Left forelimb (tissue), 1 donor: ENCODE measurements at places on chromosomes 12 and 14.

GRCh38 chr14:61476105-61476753 is 154.8 kb downstream of the PRKCH start:
- no peak for DNase-seq

GRCh38 chr12:28457785-28458184 is 267.5 kb downstream of the CCDC91 start:
- no peak for DNase-seq

- no peak for DNase-seq
Observed at GRCh38 chr14:50057331-50057730, 59.0 kb downstream of the VCPKMT start.

DNA sequence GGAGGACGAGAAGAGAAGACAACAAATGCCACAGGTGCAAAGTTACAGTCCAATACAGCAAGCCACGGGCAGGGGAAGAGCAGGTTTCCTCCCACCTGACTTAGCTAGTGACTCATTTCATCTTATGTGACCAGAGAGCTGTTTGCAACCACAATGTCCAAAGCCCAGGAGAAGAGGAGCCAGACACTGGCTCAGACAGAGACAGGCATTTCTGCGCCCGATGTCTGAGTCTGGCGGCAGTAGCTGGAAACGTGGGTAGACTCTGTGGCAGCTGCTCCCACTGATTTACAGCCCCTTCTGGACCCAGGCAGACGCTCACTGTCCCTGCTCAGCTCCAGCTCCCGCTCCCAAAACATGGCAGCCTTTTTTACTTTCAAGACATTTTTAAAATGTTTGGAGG is 60.0 kb downstream of the CHGA start:
- no peak for DNase-seq

DNA sequence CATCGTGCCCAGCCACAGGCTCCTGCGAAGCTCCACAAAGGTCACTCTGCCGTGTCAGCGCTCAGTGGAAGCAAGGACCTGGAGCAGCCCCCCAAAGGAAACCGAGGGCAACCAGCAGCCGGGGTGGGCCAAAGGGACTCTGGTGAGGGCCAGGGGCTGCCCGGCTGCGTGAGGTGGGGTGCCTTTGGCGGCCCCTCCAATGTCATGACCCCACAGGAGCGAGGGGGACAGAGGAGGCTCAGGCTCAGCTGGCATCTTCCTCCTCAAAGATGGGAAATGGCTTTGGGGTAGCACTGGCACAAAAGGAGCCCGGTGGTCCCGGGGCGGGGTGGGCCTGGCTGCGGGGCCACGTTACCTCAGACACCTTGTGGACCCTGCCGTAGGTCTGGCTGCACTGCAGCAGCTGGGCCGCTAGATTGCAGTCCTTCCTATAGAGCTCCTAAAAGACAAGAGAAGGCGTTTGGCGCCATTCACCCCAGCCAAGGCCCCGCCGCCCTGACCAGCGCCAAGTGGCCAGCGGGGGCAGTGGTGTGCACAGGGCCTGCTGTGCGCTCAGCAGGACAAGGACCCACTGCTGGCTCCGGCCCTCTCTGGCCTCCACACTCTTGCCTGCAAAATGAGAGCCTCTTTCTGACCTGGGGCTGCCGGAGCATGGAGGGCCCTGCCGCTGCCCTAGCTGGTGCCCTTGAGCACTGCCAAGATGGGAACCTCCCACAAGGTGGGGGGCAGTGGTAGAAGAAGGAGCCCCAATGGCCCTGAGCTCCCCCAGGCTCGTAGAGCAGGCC is 46.9 kb downstream of the BEGAIN start:
- DNase-seq, result no peak

GRCh38 chr12:690466-690865 is 27.2 kb upstream of the NINJ2 start:
- DNase-seq, result no peak

GRCh38 chr12:76143343-76144244 is 59.1 kb upstream of the NAP1L1 start:
- DNase-seq, result no peak

GRCh38 chr14:103164779-103165178 is 41.5 kb downstream of the TNFAIP2 start:
- no peak for DNase-seq

GRCh38 chr14:68245146-68246073 is 425.8 kb downstream of the RAD51B start:
- no peak for DNase-seq

- DNase-seq, result peak; percentile 79
Observed at GRCh38 chr12:9331218-9331626, 123.0 kb upstream of the PZP start.

GRCh38 chr12:105977236-105977635 is 161.5 kb downstream of the NUAK1 start:
- DNase-seq, result no peak

- no peak for DNase-seq
Observed at GRCh38 chr12:112992541-112993398, 14.5 kb downstream of the OAS2 start.

GRCh38 chr12:1773937-1774655 is 46.3 kb upstream of the LRTM2 start:
- no peak for DNase-seq

- no peak for DNase-seq
Observed at GRCh38 chr12:10668526-10668925, 5.3 kb downstream of the STYK1 start.

DNA sequence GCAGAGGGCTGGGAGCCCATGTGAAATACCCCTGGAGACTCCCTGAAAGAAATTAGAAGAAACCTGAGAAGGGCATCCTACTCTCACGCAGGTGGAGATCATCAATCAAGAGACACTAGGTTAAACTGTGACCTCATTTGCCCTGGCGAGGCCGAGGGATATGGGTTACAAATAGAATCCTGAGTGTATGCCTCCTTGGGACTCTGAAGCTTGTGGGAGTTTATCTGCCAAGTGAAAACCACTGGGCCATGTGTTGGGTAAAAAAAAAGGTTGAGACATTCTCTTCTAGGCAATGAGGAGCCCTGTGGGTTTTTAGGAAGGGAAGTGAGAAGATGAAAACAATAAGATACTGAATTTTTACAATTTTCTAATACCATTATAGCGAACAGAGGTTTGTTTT is 160.7 kb upstream of the ARID2 start:
- DNase-seq, result no peak

DNA sequence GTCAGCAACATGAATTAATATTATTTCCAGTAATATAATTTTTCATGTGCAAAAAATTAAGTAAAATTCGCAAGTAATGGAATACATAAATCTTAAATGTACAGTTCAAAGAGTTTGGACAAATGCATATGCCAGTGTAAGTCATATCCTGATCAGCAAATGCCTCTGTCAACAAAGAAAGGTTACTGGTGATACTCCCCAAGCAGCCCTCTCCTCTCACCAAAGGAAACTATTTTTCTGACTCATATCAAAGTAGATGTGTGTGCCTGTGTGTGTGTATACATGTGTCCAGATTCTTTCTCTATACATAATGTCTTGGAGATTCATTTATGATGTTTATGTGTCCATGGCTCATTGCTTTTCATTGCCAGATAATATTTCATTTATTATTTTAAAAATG is 1035.0 kb downstream of the SLC16A7 start:
- DNase-seq, result no peak

DNA sequence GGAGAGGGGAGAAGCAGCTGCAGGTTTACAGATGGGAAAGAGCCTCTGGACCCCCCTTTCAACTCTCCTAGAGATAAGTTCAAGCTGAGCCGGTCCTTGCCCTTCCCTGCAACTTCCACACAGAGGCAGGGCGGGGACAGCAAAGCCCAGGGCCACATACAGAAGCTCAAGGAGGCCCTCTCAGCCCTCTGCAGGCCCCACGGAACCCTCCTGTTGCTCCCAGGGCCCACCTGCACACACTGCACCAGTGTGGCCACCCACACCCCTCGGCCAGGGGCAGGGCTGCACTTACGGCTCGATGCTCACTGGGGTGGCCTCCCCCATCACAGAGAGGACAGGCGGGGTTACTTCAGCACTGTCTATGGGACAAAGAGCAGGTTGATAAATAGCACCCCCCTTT is 13.0 kb upstream of the PNMA1 start:
- no peak for DNase-seq

DNA sequence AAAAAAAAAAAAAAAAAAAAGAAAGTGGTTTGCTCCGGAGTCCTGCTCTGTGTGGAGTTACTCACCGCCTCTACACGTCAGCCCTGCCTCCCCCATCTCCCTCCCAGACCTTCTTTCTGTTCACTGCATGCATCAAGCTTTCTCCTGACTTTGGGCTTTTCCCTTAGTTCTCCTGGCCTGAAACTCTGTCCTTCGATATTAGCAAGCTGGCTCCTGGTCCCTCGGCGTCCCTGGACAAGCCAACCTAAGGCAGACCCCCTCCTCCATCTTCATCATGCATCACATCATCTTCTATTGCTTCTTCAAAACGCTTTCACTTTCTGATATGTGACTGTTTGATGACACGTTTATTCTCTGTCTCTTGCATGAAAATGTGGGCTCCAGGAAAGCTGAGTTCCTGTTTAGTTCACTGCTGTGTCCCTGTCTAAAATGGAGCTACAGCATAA is 40.6 kb downstream of the SLC15A4 start:
- no peak for DNase-seq
